ENCODE measurements at places on chromosomes 1 and 21.

- no peak for DNase-seq
Measured at GRCh38 chr1:206859082-206859521, 6.3 kb upstream of the IL20 start.

GRCh38 chr1:17134034-17134433 lies 14.8 kb upstream of the PADI2 start:
- no peak for DNase-seq

DNA sequence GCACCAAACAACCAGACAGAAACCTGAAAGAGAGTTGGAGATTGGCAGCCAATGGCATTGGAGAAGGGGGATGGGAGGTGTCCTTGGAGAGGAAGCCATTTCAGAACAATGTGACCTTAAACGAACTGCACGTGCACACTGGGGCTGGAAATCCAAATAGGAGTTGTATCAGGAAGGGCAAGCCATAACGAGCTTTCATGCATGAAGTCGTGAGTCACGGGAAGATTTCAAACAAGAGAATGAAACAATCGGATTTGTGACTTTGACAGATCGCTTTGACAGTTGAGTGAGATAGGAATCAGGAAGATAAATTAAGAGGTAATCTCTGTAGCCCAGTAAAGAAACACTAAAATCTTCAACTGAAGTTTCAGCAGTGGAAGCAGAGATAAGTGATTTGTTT lies 445.8 kb upstream of the ZP4 start:
- DNase-seq, result no peak

- DNase-seq, result no peak
Measured at GRCh38 chr1:199639453-199639852, 388.1 kb upstream of the NR5A2 start.

GRCh38 chr1:242710286-242710685 lies 185.8 kb upstream of the PLD5 start:
- DNase-seq, result no peak

GRCh38 chr1:202193614-202194327 lies at the start of gene LGR6:
TSS of gene LGR6 (plus strand) at chr1:202193799. CDS start at chr1:202193990, 191 bp downstream.
- peak; percentile 57 for DNase-seq

GRCh38 chr1:26288311-26288941 lies 8.5 kb downstream of the SH3BGRL3 start:
- DNase-seq, result peak; percentile 71

DNA sequence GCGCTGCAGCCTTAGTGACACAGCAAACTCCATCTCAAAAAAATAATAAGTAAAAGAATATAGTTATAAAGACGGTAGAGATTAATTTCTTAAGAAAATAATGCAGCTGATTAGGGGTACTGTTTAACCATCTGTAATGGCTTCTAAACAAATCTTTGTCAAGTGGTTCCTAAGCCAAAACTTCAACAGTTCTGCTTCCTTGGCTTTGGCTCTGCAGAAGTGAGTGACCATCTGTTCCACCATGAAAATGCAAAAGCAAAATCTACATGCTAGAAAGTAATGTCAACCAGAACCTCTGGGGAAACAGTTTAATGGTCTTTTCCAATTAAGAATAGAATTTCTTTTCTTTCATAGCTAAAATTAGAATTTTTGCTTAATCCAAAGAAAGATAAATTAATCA lies 8.3 kb upstream of the SH2D5 start:
- no peak for DNase-seq

GRCh38 chr1:203206129-203206687 lies 19.7 kb upstream of the CHI3L1 start:
- no peak for DNase-seq

DNA sequence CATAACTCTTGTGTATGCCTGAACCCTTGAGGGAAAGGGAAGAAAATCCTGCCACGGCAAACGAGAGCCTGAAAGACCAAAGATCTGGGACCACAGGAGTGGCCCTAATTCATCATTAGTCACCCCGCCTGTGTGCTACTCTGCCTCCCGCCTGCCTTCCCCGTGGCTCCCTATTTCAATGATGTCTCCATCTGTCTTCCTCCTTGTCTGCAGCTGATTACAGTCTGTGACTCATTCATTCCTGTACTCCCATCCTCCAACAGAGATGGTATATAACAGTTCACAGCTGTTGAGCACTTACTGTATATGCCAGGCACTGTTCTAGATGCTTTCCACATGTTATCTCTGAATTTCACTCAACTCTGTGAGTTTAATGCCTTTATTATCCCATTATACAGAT lies 96.6 kb downstream of the SEC16B start:
- DNase-seq, result no peak

- DNase-seq, result no peak
Measured at GRCh38 chr1:207676153-207676552, 31.2 kb downstream of the CR1L start.
